ENCODE measurements at places on chromosomes 12 and 14.

- DNase-seq, result no peak
Measured at GRCh38 chr12:130051900-130052299, 110.4 kb upstream of the FZD10 start.

GRCh38 chr12:49651855-49652254 is 28.5 kb downstream of the PRPF40B start:
- no peak for DNase-seq

DNA sequence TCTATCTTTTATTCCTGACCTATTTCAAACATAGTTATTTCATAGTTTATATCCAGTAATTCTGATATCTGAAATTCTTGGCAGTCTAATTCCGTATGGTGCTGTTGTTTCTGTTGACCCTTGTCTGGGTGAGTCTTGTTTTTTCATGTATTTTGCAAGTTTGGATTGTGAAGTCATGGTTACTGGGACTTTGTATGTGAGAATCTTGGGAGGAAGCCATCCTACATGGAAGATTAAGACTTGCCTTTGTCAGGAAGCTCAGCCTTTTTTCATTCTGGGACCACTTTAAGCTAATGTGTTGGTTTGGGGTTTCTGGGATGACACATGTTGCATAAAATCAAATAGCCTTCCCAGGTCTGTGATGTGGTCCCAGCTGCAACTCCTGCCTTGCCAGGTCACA is 191.6 kb upstream of the E2F7 start:
- DNase-seq, result no peak

- no peak for DNase-seq
Measured at GRCh38 chr12:75834591-75834990, 197.0 kb downstream of the PHLDA1 start.

GRCh38 chr12:116338064-116338846 is 60.8 kb upstream of the MED13L start:
- DNase-seq, result no peak

DNA sequence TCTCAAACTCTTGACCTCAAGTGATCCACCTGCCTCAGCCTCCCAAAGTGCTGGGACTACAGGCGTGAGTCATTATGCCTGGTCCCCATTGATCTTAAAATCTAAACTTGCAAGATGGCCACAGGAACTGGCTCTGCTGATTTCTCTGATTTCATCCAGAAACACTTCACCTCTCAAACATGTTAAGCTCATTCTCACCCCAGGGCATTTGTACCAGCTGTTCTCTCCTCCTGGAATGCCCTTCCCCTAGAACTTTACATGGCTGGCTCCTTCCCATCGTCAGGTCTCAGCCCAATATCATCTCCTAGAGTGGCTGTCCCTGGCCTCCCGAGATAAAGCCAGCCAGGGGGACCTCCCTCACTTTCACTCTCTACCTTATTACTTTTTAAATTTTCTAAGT is 5.3 kb upstream of the LRTM2 start:
- DNase-seq, result no peak

DNA sequence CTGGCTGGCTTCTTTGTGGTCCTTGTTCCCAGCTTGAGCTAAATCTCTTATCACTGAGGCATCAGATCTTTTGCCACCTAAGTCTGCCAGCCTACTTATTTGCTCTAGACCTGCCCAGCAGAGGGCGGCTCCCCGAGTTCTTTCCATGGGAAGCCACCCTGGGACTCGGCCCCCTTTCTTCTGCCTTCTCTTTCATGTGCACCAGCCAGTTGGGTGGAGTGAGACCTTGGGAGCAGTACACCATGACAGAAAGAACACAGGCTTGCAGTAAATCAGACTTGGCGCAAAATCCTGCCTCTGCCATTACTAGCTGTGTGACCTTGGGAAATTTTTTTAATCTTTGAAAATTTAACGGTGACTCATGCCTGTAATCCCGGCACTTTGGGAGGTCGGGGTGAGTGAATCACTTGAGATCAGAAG is 7.4 kb downstream of the SMAGP start:
- DNase-seq, result no peak

DNA sequence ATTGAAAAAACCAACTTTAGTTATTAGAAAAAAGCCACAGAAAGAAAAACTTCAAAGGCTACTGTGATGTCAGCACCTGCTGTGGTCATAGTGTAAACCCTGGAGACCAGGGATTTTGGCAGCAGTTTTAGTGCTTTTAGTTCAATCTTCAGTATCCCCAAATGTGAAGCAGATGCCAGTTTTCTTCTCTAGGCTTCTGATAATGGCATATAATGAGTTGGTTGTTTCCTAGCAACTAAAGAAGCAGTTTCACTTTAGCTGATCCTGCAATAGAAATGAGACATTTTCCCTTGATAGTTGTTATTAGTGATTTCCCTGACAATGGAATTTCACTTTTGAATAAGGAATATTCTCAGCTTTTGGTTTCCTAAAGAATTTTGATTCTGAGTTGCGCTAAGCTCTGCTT is 131.2 kb downstream of the NUBPL start:
- DNase-seq, result no peak

DNA sequence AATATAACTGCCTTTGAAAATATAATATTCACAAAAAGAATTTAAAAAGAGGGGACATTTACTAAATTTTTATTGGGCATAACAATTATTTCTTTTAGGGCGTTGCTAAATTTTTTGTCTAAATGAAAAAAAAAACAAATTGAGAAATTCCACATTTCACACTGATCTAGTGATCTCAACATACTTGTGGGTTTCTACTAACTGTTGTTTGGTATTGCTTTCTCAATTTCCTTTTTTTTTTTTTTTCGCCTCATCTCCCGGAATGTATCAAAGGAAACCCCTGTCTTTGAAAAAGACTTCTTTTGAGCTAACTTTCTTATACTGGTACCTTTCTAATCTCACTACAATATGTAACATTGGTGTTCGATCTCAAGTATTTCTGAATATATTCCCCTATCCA is at the start of gene CLEC4D:
Gene CLEC4D (plus strand): TSS at position 248 of the 400 bp plus-strand sequence. CDS start 230 bp downstream, outside the sequence.
- no peak for DNase-seq

GRCh38 chr12:12779529-12779928 is 5.9 kb upstream of the APOLD1 start:
- DNase-seq, result no peak

DNA sequence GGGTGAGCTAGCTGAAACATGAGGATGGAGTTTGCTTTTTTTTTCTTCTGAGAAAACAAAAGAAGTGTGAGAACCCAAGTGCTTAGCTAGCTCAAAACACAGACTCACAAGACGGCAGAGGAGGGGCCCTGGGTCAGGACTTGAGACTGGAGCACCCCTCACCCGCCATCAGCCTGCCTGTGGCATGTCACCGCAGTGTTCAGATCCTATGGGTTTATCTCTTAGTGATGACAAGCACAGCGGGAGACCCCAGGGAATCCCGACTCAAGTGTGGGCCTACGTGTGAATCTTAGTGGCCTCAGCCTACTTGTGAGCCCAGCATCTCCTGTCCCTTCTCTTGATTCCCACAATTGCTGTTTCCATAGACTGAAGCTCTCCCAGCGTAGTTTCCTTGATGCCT is 22.9 kb downstream of the DYRK4 start:
- DNase-seq, result no peak

GRCh38 chr14:68535404-68536017 is 257.4 kb downstream of the ZFP36L1 start:
- DNase-seq, result no peak

DNA sequence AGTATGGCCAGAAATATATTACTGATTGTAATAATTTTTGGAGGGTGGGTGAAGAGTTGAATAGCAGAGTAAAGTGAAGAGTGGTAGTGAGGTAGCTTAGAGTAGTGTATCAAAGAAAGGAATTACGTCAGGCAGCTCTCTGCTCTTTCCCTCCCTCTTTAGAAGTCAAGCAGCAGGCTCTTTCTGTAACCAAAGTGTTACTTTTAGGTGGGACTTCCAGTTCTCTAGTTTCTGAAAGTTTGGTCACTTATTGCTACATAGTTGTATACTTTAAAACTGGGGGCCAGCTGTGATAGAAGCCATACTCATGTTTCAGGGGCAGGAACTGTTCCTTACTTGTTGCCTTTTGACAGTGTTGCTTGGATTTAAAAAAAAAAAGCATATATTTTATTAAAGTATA is 30.6 kb downstream of the ATF7IP start:
- DNase-seq, result no peak

- no peak for DNase-seq
Measured at GRCh38 chr12:54040148-54040494, 7.3 kb downstream of the HOXC5 start.

DNA sequence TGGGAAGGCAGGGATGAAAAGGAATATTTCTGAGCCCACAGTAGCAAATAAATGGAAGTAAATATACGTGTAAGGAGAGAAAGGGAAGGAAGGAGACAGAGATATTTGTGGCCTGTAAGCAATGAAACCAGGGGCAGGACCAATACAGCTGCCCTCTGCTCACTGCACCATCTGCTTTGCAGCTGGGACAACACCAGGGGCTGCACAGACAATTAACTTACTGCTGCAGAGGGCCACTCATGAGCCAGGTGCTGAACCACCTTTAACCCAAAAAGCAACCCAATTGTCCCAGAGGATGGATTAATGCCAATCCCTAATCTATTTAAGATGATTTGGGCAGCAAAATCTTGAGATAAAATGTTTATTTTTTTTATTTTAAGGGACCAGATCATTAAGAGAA is 30.6 kb upstream of the TMX1 start:
- no peak for DNase-seq

GRCh38 chr14:99737451-99737951 is 53.4 kb downstream of the CYP46A1 start:
- no peak for DNase-seq

GRCh38 chr14:63853831-63854293 is 1.1 kb downstream of the SYNE2 start:
- no peak for DNase-seq

DNA sequence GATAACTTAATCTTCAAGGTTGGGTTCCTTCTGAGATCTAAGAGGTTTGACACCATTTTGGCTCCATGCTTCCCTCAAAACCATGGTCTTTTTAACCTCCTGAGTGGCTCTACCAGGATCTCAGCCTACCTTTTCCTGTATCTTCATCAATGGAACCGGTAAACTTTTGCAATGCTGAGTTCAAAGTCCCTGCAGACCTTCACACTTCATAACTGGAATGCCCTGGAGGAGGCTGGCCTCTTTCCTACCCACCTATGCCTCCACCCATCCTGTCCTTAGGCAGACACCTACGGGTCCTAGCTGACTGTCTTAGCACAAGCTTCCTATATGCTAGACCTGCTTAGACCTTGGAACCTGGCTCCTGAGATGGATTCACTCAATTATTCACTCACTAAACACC is 89.5 kb upstream of the EEA1 start:
- DNase-seq, result no peak

- no peak for DNase-seq
Measured at GRCh38 chr12:78863482-78864402, 832 bp upstream of the SYT1 start.

DNA sequence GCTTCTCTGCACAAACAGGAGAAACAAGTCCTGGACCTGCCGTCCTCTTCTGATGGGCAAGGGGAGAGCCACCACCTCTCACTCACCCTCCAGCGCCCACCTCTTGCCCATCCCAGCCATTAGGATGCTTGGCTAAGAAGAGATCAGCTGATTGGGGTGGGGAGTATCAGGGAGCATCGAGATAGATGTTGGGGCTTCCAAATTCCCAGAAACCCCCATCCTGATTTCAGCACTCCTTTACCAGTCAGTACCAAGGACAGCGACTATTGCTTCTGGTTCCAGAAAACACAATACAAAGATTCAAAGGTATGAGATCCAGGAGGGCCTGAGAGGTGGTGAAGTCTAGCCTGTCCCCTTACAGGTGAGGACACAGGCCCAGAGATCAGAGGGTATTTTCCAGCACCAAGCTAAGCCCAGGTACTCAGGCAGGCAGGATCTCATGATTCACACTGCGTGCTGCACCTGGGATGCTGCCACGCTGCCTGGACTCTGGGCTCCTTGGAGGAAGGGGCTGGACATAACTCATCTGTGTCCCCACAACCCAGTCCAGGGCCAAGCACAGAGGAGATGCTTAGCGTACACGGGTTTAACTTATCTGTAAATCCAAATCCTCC is 76.6 kb downstream of the TUNAR start:
- DNase-seq, result no peak

DNA sequence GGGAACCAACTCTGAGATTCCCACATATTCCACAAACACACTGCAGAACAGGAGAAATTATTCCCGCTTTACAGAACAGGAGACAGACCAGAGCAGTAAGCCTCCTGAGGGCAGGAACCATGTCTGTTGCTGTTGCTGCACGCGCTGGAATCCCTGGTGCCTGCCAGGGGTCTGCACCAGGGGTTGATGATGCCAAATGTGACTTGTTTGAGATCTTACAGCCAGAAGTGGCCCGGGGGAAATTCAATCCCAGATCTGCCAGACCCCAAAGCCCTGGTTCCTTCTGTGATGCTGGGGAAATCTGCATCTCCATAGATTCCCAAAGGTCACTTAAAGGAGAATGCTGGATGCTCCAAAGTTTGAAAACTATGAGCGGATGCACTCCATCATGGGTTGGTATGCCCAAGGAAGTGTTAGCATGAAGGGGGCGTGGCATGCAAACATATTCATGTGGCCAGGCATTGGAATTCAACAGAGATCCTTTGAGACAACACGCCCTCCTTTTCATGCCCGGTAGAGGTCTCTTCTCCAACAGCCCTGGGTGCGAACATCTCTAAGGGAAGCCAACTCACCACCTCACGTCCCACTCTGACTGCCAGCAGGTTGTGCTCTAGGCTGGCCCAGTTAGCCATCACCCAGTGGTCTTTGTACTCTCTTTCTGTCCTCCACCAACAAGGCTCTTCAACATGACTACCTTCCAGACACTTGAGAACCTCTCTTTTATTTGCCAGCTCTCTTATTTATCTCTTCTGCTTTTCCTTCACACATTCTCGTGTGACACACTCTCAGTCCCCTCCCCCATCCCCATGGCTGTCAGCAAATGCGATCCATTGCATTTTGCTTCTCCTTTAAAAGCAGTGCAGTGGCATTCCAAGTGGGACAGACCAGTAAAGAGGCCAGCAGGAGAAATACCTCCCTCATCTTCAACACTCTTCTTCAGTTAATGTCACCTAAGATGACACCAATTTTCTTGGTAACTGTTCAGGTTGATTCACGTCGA is 131.3 kb downstream of the ZFP36L1 start:
- no peak for DNase-seq

GRCh38 chr14:74856366-74856765 is 19.6 kb downstream of the PROX2 start:
- no peak for DNase-seq

GRCh38 chr12:43882578-43883178 is 46.8 kb downstream of the TMEM117 start:
- peak; percentile 50 for DNase-seq

- no peak for DNase-seq
Measured at GRCh38 chr12:93844164-93844784, 167.1 kb downstream of the CRADD start.

DNA sequence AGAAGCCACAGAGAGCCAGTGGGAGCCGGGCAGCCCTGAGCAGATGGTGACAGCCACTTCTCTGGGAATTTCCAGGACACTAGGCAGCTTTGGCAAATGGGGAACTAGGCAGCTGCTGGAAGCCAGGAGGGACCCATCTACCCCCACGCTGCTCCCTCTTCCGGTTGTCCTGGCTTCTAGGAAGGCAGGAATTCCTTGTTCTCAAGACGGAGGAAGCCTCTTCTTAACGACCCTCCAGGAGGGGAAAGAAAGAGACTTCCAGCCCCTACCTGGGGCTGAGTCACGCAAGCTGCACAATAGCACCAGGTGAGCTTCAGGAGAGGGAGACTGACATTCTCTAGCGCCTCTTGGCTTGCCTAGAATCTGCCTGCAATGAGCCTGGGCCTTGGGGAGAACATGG is 141.5 kb downstream of the ANO2 start:
- DNase-seq, result no peak

- no peak for DNase-seq
Measured at GRCh38 chr14:37428954-37429353, 166.1 kb downstream of the FOXA1 start.
